Activated gamma-delta T cell treated with Interleukin-2 at 50 U/mL for 16 hours (primary cell): ENCODE measurements at places on chromosomes 5 and 9.

DNA sequence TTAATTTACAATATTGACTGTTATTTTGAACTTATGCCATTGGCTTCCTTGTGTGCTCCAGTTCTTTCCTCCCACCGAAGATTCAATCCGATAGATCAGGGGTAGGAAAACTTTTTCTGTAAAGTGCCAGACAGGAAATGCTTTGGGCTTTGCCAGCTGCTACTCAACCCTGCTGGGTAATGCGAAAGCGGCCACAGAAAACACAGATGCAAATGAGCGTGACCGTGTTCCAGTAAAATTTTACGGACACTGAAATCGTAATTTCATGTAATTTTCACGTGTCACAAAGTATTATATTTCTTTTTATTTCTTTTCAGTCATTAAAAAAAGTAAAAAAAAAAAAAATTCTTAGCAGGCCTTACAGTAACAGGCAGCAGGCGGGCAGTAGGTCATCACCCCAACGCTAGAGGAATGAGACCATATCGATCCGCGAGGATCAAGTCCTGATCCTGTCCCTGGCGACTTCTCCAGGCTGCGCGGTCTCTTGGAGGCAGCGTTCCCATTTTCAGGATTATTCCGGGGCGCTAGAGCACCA lies 599 bp downstream of the NMRK1 start:
- DNase-seq = peak; percentile 35

DNA sequence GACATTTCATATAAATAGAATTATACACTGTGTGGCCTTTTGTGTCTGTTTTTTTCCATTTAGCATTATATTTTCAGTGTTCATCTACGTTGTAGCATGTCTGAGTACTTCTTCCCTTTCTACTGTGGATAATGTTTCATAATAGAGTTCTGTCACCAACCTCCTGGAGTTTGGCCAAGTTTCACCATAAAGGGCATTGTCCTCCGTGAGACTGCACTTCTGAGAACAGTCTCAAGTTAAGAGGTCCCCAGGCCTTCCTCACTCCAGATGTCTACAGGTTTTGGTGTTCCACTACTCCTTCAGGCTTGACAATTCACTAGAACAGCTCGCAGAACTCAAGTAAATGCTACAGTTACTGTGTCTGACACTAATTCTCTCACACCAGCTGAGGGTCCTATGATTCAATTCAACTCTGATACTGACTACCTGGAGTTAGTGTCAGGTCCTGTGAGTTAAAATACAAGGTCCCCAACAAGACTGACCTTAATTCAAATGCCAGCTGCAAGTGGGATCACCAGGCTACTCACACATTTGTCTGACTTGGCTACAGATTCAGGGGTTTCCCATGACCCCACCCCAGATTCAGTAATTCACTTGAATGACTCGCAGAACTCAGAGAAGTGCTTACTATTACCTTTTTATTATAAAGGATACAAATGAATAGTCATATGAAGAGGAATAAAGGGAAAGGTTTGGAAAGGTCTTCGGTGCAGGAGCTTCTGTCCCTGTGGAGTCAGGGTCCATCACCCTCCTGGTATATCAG lies 31.1 kb downstream of the SLC35A4 start:
- DNase-seq = no peak

- no peak for DNase-seq
Measured at GRCh38 chr5:107993341-107993740, 322.6 kb upstream of the EFNA5 start.

DNA sequence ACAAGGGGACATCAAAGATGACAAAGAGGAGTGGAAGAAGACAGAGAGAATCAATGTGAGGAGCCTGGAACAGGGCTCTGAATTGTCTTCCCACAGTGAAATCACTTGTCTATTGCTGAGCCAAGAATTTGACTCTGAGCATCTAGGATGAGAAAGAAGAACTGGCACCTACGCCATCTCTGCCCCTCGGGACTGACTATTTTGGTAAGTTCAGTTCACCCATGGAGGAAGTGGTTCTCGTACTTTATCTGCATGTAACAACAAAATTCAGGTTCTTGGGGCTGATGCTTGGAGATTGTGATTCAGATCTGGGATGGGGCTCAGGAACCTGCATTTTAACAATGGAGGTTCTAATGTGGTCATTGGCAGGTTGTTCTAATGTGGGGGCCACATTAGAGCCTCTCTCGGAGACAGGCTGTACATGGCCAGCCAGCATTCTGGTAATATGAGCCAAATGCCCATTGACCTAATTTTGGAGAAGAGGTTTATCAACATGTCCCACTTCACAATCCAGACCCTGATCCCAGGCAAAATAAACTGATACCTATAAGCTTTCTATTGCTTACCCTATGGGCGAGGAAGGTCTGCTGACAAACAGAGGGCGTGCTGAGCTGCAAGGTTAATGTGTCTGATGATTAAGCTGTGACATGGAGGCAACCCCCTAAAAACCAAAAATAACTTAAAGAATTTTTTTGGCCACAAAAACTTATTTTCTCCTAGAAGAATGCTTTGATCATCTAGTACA lies 2.7 kb upstream of the IL12B start:
- DNase-seq = no peak

DNA sequence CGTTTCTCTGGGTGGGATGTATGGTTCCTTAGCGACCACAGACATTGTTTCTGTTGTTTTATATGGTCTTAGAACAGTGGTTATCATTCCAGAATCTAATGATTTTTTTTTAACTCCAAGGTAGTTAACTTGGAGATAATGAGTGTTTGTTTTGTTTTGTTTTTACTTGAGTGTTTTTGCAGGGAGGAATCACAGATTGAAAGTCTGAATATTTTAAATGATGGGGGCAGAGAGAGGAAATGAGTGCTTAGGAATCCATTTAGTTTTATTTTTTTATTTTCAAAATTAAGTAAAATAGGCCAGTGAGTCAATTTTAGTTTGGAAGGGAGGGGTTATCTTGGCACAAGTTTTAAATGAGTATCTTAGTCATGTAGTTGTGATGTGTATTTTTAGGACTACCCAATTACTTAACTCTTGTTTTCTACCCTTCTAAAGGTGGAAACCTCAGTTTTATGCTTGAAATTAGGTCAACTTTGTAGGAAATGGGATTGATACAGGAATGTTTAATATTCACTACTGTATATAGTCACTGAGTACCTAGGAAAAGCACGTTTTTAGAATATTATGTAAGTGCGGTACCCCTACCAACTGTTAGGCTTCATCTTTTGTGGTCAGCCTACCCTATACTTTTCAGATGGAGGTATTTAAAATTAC lies 2.0 kb downstream of the UBE2R2 start:
- DNase-seq = no peak

DNA sequence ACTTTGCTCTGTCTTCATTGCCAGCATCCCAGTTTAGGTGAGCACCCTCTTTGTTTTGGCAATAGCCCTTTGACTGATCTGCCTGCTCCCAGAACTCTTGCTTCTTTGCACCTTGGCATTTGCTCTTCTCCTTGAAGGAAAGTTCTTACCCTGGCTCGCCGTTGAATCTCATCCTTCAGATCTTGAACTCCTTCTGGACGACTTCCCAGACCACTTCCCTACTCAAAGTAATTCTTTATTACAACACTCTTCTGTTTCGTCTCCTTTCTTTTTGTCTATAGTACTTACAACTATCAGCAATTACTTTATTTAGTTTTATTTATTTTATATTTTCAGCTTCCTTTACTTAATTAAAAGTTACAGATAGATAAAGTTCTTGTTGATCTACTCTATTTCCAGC lies 1510.1 kb downstream of the MAT2B start:
- DNase-seq = no peak

GRCh38 chr5:119355244-119355638 lies 578 bp upstream of the TNFAIP8 start:
- DNase-seq = peak; percentile 33

- no peak for DNase-seq
Measured at GRCh38 chr5:133353741-133354140, 258.6 kb downstream of the FSTL4 start.

GRCh38 chr9:2623288-2624050 lies 1.9 kb downstream of the VLDLR start:
- DNase-seq = no peak

- DNase-seq = no peak
Measured at GRCh38 chr5:179331591-179332375, 13.5 kb downstream of the ADAMTS2 start.

DNA sequence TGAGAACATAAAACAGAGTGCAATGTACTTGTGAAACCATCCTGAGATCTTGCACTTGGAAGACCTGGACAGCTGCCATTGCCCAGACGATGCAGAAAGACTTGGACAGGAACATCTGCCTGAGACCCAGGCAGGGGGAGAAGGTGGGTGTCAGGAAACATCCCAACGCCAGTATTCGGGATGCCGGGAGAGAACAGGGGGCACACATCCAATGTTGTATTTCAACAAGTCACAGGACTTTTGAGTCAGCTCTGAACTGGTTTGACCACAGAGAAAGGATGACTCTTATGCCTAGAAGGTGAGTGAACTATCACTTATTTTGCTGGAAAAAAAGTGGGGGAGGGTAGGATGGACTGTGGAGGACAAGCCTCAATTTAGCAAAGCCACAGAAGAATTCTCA lies 124.6 kb downstream of the ROR2 start:
- no peak for DNase-seq

DNA sequence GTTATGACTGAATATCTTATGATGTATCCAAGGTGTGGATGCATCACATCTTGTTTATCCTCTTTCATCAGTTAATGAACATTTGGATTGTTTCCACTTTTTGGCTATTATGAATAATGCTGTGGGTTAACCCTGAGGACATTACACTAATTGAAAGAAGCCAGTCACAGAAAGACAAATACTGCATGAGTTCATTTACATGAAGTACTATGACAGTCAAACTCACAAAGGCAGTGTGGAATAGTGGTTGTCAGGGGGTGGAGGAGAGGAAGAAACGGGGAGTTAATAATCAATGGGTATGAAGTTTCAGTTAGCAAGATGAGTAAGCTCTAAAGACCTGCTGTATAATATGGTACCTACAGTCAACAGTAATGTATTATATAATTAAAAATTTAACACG lies 409.4 kb upstream of the CTNND2 start:
- no peak for DNase-seq

- DNase-seq = no peak
Measured at GRCh38 chr5:96699186-96699820, 37.1 kb downstream of the CAST start.

GRCh38 chr5:15421921-15422412 lies 78.0 kb upstream of the FBXL7 start:
- DNase-seq = no peak
